ENCODE measurements at places on chromosomes 16 and 17.

- no peak for DNase-seq
Observed at GRCh38 chr16:4684058-4684715, 9.2 kb upstream of the NUDT16L1 start.

GRCh38 chr16:55835581-55835980, 2.7 kb upstream of the CES1 start:
- no peak for DNase-seq

- DNase-seq: no peak
Observed at GRCh38 chr17:968812-969730, 10.5 kb downstream of the NXN start.

- DNase-seq: no peak
Observed at GRCh38 chr16:47613251-47613650, 152.1 kb downstream of the PHKB start.

- no peak for DNase-seq
Observed at GRCh38 chr17:27747462-27748359, 52.6 kb downstream of the NOS2 start.

DNA sequence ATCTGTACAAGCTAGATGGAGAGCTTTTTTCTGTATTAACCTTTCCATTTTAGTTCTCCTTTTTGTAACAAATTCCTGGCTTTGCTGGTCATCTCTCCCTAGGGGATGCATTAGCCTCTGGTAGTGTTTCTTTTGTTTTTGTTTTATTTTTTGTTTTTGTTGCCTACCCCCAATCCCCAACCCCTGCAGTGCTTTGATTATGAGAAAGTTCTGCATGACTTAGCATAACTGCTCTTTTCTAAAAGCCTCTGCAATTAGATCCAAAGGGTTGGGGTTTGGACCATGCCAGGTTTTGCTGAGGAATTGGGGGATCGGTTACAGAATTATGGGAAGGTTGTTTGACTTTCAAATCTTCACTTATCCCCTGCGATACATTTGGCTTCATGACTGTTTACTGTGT, 98.2 kb downstream of the ADAMTS18 start:
- no peak for DNase-seq

- no peak for DNase-seq
Observed at GRCh38 chr16:7644811-7645210, 312.2 kb downstream of the RBFOX1 start.

- no peak for DNase-seq
Observed at GRCh38 chr17:46745376-46745775, 73.1 kb downstream of the WNT3 start.

GRCh38 chr17:19646788-19647696, 1.5 kb upstream of the ALDH3A2 start:
- DNase-seq: no peak

DNA sequence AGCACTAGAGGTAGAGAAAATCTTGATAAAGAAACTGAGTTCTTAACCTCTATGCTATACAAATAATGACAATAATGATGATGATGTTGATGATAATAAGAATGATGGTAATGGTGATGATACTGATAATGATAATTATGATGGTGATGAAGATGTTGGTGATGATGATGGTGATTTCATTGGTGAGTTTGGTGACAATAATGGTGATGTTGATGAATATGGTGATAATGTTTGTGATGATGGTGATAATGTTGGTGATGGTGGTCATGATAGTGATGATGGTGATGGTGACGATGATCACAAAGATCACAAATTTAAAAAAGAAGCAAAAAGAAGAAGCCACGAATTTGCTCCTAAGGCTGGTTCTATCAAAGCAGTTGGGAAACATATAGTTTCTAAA, 519.0 kb upstream of the C16orf82 start:
- DNase-seq: no peak

DNA sequence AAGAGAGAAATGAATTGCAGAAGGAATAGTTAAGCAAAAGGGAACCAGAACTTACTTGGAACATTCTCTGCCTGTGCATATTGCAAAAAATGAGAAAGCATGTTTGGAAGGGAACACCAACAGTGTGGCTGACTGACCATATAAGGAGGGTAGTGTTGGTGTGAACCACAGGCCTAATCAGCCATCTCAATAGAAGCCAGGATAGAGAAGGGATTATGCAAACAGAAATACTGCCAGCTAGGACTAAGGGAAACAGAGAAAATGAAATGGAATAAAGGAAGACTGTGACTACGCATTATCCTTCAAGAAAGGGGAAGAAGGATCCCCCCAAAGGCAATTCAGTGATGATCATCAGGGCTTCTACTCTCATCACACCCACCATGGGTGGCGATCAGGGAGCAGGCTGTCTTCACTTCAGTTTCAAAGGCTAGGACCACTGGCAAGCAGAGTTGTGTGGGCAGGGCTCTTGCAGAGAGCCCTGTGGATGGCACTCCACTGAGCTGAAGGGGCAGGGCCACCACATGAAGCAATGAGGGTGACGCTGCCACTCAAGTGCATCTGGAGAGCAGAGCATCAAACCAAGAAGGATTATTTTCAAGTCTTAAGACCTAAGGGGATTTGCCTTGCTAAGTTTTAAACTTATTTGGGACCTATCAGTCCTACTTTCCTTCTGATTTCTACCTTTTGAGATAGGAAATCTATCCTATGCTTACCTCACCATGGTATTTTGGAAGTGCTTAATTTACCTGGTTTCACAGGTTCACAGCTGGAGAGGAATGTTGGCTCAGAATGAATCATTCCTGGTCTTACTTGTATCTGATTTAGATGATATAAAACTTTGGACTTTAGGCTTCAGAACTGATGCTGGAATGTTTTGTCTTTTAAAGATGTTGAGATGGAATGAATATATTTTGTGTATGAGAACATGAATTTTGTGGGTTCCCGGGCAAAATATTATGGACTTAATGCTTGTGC, 140.5 kb downstream of the SSH2 start:
- no peak for DNase-seq

DNA sequence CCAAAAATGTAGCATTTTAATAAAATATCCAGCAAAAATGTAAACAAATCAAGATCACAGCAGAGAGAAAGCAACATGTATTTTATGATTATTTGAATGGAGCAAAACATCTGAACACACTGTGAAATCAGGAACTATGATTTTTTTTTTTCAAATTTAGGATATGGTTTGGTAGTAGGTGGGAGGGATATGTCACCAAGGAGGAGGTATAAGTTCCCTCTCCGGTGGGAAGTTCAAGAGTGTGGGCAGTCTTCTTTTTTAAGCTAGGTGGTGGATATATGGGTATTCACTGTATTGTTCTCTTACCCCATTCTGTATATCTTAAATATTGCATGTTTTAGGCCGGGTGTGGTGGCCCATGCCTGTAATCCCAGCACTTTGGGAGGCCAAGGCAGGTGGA, 10.2 kb downstream of the CDR2 start:
- DNase-seq: no peak

DNA sequence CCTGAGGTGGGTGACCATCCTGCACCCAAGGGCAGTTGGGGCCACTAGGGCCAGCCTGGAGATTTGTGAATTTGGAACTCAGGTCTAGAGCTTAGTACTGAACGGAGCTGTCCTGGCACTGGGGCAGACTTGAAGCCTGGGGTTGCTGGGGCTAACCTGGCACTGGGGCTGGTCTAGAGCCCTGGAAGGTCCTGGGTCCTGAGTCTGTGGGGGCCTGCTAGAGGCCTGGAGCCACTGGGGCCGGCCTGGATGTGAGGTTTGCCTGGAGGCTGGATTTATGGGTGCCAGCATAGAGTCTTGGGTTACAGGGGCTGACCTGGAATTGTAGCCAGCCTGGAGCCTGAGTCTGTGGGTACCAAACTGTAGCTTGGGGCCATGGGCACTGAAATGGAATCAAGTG, 1216.9 kb downstream of the CDH11 start:
- DNase-seq: no peak

DNA sequence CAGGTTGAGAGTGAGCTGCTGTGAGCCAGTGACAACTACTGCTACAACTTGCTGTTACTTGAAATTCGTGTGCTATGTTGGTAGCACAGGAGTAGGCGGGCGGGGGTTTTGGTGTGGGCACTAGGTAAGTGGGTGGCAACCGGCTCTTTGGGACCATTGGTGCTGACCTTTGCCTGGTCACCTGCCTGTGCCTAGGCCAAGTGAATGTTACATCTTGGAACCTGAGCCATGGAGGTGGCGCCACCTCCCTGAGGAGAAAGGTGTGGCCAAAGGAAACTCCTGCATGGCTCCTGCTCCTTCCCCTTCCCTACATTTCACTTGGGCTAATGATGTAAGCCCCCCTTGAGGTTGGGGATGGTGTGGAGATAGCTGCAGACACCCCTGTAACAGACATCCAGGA, 25.4 kb upstream of the ARHGAP23 start:
- DNase-seq: no peak

GRCh38 chr17:40188694-40189093, 11.4 kb downstream of the RAPGEFL1 start:
- DNase-seq: no peak

DNA sequence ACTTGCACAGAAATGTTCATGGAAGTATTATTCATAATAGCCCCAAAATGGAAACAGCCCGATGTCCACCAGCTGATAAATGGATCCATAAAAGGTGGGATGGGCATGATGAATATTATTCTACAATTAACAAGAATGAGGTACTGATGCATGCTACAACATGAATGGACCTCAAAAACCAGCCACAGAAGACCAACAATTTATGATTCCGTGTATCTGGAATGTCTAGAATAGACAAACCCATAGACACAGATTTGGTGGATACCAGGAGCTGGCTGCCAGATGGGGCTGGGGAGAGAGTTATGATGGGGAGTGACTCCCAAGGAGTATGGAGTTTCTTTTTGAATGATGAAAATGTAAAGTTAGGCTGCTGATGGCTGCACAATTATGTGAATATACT, 10.8 kb upstream of the NAGLU start:
- no peak for DNase-seq

- peak; percentile 99 for DNase-seq
Observed at GRCh38 chr17:45225964-45226530, 4.4 kb downstream of the FMNL1 start.

DNA sequence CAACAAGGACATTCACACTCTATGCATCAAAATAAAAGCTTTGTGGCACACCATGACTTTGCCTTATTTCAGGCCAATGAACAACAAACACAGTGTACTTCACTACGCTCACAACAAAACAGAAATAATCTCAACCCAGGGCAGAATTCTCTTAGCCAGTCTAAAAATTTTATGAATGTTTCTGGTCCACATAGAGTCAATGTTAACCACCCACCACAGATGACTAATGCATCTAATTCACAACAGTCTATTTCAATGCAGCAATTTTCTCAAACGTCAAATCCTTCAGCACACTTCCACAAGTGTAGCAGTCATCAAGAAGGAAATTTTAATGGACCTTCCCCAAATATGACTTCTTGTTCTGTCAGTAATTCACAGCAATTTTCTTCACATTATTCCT, 101.7 kb downstream of the CHD9 start:
- no peak for DNase-seq

GRCh38 chr16:80896776-80897175, 92.4 kb upstream of the CDYL2 start:
- no peak for DNase-seq

- no peak for DNase-seq
Observed at GRCh38 chr17:67289181-67289876, 44.3 kb upstream of the HELZ start.

GRCh38 chr16:4938683-4939030, 1.7 kb upstream of the PPL start:
- no peak for DNase-seq

DNA sequence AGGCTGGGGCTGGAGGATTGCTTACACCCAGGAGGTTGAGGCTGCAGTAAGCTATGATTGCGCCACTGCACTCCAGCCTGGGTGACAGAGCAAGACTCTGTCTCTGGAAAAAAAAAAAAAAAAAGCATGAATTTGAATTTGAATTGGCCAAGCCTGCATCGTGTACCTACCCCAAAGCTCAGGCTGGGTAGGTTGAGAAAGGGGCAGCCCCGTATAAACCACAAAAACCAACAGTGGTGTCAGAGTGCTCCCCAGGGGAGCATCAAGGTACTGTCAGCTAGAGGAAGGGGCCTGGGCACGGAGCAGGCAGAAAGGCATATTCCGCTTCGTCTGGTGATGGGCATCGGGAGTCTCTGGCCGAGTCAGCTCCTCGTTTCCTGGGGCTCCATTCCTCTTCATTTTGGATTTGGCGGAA, 40.9 kb downstream of the RAP1GAP2 start:
- DNase-seq: peak; percentile 55

- DNase-seq: no peak
Observed at GRCh38 chr16:80509872-80510271, 30.9 kb upstream of the DYNLRB2 start.

GRCh38 chr17:42845918-42846593, 1.7 kb downstream of the AOC2 start:
- DNase-seq: no peak

Data from CD4-positive, alpha-beta T cell treated with Interleukin-6 for 4 hours (primary cell).